Activated gamma-delta T cell treated with Interleukin-2 at 50 U/mL for 16 hours (primary cell): ENCODE measurements at places on chromosomes 2 and 18.

- DNase-seq: no peak
Measured at GRCh38 chr2:36594849-36595248, 3.1 kb downstream of the FEZ2 start.

DNA sequence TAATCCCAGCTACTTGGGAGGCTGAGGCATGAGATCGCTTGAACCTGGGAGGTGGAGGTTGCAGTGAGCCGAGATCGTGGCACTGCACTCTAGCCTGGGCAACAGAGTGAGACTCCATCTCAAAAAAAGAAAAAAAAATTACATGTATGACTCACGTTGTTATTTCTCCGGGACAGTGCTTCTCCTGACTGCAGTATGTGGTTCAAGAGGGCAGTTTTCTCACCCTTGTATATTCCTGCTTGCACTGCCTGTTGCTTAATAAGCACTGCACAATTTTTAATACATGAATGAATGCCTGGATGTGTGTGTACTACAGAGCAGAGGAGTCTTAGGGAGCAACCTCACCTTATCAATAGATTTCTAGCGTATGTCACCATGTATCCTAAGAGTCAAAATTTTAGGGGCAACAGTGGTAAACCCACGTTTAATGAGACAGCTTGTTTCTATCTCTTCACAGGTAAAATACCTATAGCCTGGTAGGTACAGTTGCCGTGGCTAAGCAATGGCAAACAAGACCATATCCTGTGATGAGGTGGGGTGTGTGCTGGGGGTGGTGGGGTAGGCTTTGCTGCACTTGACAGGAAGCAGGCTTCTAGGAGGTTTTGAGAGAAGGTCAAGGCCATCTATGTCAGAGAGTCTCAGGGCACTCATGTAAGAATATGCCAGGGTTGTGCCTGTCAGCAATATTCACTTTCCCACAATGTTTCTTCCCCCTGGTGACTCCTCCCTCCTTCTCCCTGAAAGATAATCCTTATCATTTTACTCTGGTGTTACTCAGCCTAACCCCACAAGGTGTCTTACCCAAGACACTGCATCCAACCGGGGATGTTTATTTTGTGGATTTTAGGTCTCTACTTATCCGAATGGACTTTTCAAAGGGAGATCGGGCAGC lies 36.9 kb upstream of the MEX3C start:
- no peak for DNase-seq

DNA sequence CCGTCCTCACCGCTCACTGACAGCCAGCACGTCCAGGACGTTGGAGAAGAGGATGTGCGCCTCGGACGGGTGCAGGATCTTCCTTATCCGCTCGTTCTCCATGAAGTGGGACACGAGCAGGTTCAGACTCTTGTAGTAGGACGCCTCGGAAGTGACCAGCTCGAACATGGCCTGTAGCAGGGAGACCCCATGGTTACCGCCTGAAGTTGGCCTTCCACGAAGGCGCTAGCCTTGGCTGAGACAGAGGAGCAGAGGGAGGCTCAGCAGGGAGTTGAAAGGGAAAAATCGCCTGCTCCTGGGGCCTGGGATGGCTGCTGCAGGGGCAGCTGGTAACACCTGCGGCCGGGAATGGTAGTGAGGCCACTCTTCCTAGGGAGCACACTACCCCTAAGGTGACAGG lies 24.7 kb downstream of the SNORC start:
- DNase-seq: no peak

GRCh38 chr2:38912619-38913018 lies 22.9 kb downstream of the ARHGEF33 start:
- DNase-seq: no peak

- no peak for DNase-seq
Measured at GRCh38 chr2:220228310-220229006, 601.0 kb downstream of the SLC4A3 start.

- no peak for DNase-seq
Measured at GRCh38 chr18:54801374-54801773, 26.9 kb upstream of the RAB27B start.

DNA sequence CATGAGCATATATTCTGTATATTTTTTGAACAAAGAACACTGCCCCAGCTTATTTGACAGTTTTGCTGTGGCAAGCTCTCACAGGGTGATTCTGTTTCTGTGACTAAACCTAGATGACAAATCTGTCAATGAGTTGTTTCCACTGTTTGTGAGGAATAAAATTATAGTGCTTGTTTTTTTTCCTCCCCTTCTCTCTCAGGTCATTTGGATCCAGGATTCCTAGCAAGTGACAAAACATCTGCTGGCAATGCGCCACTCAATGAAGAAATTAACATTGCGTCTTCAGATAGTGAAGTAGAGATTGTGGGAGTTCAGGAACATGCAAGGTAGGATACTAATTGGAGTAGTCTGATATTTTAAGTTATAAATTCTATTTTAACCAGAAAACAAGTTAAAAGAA lies 149.3 kb downstream of the HAUS1 start:
- no peak for DNase-seq

DNA sequence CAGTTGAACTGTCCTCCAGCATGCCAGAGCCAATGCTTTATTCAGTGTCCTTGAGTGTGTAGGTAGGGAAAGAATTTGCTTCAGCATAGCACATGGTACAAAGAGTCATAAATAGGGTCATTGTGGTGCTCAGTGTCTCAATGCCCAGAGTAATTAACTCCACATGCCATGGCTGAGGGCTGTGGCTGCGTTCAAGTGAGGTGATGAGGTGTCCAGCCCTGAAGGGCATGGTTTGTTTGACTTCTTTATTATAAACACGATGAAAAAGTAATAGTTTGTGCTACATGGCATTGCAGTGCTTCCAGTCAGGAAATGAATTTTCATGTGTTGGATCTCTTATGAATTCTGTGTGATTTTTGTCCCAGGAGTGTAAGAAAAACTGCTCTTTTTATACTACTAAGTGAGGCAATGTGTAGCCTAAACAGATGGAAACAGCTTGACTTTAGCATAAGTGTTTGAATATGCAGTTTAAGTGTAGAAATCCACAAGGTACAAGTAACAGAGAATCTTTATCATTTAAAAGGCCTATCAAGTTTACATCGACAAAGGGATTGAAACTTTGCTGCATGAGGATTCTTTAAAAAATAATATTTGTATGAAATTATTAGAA lies 507.9 kb upstream of the CDH2 start:
- DNase-seq: no peak

DNA sequence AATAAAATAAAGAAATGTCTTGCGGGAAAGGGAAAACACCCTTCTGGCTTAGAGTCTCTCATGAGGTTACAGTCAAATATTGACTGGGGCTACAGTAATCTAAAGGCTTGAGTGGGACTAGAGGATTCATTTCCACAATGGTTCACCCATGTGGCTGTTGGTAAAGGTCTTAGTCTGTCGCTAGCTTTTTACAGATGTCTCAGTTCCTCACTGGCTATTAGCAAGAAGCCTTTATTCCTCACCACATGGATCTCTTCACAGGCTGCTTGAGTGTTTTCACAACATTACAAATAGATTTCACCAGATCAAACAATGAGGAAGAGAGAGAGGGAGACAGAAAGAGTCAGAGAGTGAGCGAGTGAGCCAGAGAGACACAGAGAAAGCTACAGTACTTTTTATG lies 8.3 kb upstream of the ZC3H15 start:
- no peak for DNase-seq

GRCh38 chr2:149738767-149739166 lies 151.2 kb upstream of the MMADHC start:
- DNase-seq: no peak

GRCh38 chr2:101231240-101231639 lies 21.4 kb upstream of the CNOT11 start:
- DNase-seq: no peak

- DNase-seq: no peak
Measured at GRCh38 chr2:71727562-71727961, 274.2 kb downstream of the DYSF start.

DNA sequence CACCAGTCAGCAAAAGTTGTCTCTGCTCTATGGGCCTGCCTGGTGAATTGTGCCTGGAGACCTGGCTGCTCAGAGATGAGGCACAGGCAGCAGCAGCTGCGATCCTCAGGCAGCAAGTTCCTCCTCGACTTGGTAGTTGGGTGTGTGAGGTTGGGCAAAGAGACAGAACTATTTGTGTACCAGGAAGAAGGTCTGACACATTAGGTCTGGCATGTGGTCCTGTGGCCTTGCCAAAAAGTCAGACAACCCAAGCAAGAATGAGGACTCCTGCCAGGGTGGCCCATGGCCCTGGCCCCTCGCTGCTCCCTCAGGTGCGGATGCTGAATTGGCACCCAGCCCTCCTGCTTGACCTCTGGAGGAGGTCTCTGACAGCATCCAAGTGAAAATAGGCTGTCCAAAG lies 192.7 kb downstream of the DYSF start:
- no peak for DNase-seq

DNA sequence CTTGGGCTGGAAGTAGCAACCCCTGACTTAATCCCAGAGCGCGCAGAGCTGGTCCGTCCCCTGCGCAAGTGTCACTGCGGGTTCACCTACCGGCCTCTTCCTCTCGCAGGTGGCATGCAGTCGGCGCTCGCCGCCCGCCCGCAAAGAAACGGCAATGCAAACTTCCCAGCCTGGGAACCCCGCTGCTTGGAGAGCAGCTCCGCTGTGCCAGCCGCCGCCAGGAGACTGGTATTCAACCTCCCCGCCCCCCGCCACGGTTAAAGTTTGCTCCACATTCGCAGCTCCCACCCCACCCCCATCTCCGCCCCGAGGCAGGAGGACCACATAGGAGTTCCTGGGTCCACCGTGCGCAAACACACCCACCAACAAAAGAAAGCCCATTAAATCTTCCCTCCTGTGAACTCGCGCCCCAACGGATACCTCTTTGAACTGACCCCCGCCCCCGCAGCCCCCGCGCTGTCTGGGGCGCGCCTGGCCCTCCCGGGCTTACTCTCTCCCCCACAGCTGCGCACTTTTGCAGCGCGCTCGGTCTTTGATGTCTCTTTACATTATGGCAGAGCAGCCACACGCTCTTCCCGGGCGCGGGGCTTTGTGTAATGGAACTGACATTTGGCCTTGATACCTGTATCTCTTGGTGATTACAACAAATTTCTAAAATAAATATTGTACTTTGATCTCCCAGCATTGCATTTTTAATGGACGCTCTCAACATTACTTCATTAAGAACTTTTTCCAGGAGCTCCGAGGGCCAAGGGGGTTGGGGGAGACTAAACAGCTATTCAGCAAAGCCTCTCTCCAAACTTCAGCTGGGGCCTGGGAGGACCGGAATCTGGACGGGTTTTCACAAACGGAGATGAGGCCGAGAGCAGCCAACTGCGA lies 3.1 kb upstream of the SP5 start:
- no peak for DNase-seq

DNA sequence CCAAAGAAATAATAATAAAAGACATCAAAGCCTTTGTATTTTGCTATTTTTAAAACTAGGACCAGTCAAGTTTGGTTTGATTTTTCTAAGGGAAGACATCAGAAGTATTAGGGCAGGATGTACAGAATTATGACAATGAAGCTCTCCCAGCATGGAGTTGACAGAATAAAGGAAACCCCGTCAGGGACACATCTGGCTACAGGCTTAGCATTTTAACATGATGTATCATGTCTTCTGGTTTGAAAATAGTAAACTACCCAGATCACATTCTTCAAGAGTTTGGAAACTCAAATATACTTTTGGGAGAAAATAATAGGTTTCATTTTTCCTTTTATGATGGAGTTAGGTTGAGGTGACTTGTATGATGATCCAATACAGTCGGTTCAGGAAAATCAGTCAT lies 552.0 kb upstream of the CDH2 start:
- DNase-seq: no peak

DNA sequence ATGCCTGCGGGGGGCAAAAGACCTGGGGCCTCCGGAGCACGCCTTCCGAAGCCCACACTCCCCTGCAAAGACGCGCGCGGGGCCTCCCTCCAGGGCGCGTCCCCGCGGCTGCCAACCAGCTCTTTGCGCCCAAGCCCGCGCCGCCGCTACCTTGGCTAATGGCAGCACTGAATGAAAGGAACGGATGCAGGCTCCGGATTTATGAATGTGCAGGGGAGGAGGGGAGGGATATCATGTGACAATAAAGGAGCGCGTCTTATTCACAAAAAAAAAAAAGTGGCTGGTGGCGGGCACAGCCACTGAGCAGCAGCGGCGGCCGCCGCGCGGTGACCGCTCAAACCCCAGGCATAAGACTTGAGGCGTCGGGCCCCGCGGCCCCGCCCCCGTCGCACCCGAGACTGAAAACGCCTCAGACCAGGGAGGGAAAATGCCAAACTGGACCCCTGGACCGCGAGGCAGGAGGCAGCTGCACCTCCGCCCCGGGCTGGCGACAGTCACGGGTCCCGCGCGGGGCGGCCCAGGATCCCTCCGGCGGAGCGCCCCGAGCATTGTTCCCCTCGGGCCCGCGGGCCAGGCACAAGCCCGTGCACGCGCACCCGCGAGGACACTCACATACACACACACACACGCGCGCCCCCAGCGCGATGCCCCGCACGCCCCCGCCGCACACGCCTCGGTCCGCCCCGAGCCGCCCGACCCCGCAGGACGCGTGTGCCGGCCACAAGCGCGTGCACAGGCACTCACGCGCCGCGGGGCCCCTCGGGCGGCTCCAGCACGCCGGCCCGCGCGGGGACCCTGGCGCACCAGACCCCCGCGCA lies 1.6 kb downstream of the SPRED2 start:
- DNase-seq: peak; percentile 63

GRCh38 chr18:7020995-7021777 lies 96.4 kb downstream of the LAMA1 start:
- no peak for DNase-seq

GRCh38 chr2:48247206-48247605 lies 282.7 kb upstream of the STON1 start:
- DNase-seq: no peak

DNA sequence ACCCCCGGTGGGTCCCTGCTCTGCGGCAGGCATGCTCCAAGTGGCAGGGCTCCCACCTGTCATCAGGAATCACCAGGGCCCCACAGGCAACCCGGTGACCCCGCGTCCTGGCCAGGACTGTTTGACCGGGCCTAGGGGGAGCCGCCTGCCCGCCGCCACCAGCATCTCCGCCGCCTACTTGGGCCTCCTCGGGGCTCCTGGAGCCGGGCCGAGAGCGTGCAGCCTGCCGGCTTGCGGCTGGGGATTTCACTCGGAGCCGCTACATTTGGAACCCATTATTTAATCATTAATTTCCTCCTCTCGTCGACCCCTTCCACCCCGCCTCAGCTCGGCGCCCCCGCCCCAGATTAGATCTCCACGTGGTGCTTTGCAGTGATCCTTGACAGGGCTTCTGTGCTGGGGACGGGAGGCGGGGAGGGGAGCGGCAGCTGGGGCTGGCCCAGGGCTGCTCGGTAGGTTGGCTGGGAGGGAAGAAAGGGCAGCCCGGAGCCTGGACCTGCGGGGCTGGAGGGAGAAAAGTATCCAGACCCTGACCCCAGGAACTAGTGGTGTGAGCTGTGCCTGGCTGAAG lies 295.4 kb downstream of the CYP26B1 start:
- DNase-seq: no peak

DNA sequence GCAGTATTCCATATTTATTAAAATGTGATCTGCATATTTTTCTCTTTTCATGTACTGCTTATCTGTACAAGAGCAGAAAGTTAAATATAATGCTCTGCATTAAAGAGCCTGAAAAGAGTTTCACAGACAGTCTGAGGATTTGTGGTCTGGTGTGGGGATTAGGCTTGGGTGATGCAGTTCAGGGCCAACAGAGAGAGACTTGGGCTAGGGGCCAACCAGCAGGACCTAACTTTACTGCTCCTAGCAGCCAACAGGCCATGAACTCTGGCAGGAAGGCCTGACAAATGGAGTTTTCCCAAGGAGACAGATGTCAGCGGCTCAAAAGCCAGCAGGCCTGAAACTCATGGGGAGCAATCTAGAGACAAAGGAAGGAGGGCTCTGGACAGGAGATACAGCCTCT lies 169.6 kb downstream of the LRRTM1 start:
- no peak for DNase-seq
